Cardiac septum (tissue), 1 donor: ENCODE measurements at places on chromosomes 2 and 18.

DNA sequence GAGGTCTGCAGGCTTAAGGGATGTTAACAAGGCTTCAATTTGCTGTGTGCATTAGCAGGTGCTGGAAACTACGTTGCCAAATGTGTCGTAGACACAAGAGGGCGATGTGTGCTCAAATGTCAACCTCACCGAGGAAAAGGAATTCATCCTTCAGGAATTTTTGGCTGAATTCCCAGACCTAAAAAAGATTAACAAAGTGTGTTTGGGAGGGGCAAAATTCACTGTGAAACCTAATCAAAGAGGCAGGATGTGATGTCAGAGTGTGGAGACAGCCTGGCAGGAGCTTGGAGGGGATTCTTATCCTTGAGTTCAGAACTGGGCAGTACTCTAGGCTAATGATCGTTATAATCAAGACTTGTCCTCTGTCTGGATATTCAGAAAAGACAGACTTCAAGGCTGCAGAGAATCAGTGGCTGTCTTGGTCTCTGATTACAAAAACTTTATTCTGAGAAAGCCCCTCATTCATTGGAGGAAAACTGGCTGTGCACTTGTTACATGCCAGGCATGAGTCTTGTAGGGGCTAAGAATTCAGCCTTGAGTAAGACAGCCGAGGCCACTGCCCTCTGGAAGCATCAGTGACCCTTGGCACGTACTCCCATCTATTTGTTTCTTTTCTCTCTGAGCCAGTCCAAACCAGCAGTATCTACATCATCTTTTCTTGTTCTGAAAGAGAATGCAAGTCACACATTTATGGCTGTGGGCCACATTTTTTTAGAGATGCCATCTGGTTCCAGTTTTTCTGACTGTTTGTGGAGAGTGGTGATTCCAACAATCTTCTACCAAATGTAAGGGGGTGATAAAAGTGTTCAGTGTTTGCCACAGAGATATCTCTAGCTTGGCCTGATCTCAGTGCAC is 18.7 kb upstream of the SCYGR1 start:
- no peak for DNase-seq

DNA sequence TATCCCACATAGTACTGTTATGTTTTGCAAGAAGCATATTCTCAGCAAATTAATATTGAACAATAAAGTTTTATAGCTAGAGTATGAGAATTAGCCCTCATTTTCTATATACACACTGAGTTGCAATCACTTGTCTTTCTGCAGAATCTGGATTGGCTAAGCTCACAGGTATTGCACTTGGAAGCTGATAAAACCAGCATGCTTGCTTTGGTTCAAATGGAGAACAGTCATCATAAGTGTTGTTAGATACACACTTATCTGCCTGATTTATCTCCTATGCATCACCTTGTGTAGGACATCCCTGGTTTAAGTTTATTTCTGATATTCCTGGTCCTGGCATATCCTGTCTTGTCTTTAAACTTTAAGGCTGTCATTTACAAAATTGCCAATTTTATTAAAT is 38.0 kb upstream of the CYP20A1 start:
- DNase-seq: no peak

DNA sequence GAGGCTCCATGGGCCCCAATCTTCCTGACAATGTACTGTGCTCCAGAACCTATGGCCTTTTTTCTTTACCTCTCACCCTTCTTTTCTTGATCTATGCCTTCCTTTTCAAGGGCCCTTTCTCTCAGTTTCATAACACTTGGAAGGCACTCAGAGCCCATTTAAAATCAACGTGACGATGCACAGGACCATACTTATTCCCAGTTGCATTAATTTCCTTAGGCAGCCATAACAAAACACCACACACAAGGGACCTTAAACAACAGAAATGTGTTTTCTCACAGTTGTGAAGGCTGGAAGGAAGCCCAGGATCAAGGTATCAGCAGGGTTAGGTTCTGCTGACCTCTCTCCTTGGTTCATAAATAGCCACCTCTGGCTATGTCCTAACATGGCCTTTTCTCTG is 414.0 kb upstream of the TNP1 start:
- DNase-seq: no peak

- DNase-seq: no peak
Observed at GRCh38 chr18:58110398-58110797, 66.4 kb downstream of the NEDD4L start.

GRCh38 chr2:222545823-222546795 is 109.8 kb downstream of the FARSB start:
- DNase-seq: no peak
